ENCODE measurements at places on chromosomes 2 and 18.

DNA sequence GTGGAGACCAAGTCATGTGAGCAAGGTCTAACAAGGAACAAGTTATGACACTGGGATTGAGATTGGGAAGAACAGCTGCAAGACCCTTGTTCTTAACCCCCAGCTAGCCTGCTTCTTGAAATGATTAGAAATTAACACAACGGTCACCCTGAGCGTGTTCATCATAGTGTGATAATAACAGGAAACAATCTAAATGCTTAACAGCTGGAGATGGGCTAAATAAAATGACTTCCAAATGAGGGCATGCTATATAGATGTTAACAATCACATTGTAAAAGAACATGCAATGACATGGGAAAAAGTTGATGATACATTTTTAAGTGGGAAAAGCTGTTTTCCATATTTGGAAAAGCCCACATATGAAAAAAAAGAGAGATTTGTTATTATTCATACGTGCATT, 47.6 kb downstream of the RPL37A start:
- DNase-seq, result no peak

- no peak for DNase-seq
These were observed 435 bp downstream of the IFT172 start for GRCh38 chr2:27489118-27489497.

- no peak for DNase-seq
These were observed 163.6 kb downstream of the PRKCE start for GRCh38 chr2:45814951-45815621.

GRCh38 chr18:76697441-76697901, 124.9 kb upstream of the ZNF236 start:
- DNase-seq, result no peak

DNA sequence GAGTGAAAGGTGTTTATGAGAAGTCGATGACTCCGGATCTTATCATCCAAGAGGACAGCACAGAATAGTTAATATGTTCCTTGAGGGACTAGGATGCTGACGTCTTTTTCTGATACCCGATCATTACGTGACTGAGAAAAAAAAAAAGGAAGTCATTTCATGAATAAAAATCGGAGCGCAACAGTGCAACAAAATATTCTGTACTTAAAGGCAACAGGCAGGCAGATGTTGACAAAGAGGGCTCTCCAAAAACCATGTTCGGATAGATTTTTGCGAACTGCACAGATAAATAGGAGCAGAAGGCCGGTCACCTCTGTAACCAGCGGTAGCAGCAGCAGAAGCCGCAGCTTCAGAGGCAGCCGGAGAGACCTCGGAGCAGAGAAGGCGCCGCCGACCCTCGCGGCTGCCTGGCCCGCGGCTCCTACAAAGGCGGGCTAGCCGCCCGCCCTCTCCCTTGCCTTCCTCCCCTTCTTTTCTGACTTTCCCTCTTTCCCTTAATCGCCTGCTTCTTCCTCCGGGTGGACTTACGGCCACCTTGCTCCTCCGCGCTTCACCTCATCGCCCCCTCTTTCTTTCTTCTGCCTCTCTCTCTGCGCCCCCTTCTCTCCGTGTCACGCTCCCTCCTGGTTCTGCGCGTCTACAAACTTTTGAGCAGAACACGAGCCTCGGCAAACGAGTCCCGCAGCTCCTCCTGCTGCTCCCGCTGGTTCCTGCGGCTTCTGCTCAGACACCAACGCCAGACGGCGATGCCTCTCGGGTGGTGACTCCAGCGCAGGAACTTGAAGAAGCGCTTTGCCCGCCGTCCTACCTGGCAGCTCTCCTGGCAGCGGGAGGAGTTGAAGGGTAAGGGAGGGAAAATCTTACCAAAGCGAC, at the start of gene ADCYAP1:
Gene ADCYAP1 (plus strand): TSS at position 654 of the 873 bp plus-strand sequence. CDS start 516 bp downstream, outside the sequence.
- DNase-seq, result no peak

- DNase-seq, result no peak
These were observed 28.5 kb downstream of the IL37 start for GRCh38 chr2:112939425-112939824.

DNA sequence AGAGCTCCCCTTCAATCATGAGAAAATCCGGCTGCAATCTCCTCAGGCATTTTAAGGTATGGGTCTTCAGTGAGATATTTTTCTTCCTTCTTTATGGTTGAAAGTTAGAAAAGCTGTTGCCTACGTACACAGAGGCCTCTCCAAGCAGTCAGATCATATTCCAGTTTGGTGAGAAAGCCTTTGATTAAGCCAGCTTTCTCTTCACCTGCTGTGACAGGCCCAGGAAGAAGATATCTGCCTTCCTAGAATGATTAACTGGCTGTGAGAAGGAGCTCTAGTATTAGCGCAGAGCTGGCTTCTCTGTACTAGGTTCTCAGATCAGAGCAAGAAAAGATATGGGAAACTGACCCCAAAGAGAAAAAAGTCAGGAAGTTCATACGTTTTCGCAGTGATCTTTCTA, 585.0 kb upstream of the CHAC2 start:
- DNase-seq, result no peak

GRCh38 chr18:51653507-51654213, 456.2 kb upstream of the MEX3C start:
- DNase-seq, result no peak

DNA sequence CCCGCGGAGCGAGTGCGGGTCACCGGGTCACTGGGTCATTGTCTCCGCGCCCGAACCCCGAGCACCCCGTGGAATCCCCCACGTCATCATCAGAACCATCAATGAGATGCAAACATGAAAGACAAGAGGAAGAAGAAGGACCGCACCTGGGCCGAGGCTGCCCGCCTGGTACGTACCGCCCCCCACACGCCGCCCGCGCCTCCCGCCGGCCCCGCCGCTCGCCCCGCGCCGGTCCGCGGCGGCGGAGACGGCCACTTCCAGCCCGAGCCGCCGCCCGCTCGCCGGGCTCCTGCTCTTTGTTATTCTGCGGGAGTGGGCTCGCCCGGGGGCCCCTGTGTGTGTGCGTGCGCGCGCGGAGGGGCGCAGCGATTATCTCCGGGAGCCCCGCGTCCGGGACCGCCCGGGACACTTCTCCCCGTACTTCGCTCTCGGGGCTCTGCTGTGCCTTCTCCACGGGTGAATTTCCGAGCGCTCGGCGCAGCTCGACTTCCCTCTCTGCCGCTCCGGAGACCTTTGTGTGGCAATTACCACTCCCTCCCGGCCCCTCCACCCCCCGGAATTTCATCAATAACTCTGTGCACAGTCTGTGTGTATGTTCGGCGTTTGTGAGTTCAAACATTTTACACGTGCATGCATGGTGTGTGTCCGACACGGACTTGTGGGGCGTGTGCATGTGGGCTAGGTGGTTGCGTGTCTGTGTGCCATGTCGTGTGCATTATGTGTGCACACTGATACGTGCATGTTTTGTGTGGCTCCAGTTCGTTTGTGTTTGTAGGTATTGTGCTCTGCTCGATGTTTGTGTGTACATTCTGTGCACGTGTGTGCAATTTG, 714 bp downstream of the ASXL3 start:
- peak; percentile 3 for DNase-seq

DNA sequence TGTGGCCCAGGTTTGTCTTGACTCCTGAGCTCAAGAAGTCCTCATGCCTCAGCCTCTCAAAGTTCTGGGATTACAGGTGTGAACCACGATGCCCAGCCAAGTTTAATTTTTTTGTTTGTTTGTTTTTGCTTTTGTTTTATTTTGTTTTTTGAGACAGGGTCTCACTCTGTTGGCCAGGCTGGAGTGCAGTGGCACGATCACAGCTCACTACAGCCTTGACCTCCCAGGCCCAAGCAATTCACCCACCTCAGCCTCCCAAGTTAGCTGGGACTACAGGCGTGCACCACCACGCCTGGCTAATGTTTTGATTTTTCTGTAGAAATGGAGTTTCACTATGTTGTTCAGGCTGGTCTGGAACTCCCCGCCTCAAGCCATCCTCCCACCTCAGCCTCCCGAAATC, 29.4 kb upstream of the RAB1A start:
- DNase-seq, result no peak

- no peak for DNase-seq
These were observed 72.1 kb downstream of the WDSUB1 start for GRCh38 chr2:159214325-159214865.

GRCh38 chr2:71742953-71743601, 289.7 kb downstream of the DYSF start:
- DNase-seq, result peak; percentile 88

GRCh38 chr18:13726972-13727331, 479 bp downstream of the RNMT start:
- no peak for DNase-seq

GRCh38 chr2:10267551-10268465, 34.9 kb upstream of the HPCAL1 start:
- no peak for DNase-seq

- no peak for DNase-seq
These were observed 54.4 kb downstream of the SLC4A3 start for GRCh38 chr2:219681694-219682300.

DNA sequence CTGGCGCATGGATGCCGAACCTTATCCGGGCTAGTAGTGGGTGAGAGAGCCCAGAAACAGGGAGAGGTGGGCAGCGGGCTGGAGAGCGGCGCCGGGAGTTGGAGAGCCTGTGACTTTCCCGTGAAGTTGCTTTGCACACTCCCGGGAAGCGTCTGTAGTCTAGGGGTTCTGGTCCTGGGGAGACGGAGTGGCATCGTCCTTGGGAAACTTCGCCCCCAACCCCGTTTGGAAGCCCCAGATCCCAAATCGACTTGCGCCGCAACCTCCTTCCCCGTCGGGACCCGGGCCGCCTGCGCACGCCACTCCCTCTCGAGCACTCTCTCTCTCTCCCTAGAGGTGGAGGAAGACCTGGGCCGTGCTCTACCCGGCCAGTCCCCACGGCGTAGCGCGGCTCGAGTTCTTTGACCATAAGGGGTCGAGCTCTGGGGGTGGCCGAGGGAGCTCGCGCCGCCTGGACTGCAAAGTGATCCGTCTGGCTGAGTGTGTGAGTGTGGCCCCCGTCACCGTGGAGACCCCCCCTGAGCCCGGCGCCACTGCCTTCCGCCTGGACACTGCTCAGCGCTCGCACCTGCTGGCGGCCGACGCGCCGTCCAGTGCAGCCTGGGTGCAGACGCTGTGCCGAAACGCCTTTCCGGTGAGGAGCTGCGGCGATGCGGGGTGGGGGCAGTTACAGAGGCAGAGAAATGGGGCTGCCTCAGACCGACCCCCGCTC, 456 bp downstream of the DOK1 start:
- DNase-seq, result no peak

DNA sequence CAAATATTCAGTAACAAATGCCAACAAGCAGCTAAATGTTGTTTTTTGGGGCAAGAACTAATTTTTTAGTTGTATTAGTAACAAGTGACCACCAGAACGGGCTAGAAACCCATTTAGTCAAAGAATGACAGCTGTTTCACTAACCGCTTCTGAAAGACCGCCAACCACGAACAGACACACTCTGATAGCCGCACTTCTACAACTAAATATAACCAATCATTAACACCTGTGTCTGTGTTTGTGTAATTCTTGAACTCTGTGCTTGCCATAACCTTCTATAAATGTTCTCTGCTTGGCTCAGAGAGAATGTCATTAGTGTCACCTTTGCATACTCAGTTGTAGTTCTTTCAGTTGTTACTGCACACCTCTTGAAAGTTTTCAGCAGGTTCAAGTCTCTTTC, 526.3 kb upstream of the LRRTM1 start:
- DNase-seq, result no peak

DNA sequence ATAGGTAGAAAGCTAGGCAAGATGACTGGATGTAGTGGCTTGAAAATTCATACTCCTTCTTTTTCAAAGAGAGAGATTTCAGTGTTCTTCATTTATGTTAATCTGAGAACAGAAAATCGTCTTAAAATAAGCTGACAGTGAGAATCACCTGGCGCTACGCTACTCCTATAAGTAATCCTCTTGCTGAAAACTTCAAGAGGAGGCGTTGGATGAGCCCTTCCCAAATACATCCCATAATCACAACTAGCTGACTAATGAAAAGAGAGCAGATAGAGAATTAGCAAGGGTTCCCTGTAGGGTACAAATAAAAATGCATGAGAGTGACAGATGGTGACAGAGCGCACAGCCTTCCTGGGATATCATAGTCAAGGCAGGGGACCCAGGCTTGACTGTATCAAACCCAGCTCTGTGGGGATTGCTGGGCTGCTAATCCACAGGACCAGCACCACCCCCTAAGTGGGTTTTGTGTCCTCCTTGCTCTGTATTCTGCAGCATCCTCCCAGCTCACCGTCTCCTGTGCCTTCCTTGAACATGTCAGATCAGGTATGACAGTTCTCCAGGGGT, 280.2 kb downstream of the SP3 start:
- no peak for DNase-seq

Measured in Caki2 (cell line).